ENCODE measurements at places on chromosomes 11 and 22.

- DNase-seq: no peak
Measured at GRCh38 chr11:12215181-12215593, 104.8 kb downstream of the MICAL2 start.

DNA sequence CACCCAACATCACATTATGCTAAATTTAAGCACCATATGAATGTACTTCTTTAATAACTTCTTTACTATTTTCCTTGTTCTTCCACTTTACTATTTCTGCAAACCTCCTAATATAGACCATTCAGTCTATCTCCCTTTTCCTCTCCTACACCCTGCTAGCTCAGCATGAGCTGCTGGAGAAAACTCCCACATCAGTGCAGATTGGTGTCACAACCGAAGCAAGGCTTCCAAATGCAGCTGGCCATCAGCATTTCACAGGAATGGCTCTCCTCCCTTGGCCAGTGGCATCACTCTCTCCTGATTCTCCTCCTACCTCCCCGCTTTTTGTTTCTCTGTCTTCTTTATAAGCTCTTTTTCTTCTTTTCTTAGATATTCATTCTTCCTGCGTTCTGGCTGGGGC is 118.7 kb upstream of the ZC3H12C start:
- no peak for DNase-seq

DNA sequence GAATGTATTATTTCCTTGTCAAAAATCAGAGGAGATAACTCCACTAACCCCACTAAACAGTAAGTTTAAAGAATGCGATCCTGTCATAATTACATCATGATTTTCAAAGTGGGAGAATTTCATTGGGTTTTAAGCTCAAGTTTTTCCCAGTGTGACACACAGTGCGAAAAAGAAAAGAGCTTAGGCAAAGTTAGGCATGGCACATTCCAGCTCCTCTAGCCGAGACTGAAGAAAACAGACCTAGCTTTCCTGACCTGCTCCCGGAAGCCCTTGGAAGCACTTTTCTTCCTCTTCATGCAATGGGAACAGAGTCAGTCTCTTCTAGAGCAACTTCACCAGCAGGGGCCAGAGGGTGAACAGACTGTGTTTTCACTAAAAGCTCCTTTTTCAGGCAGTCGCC is 76.6 kb upstream of the AKIP1 start:
- no peak for DNase-seq

DNA sequence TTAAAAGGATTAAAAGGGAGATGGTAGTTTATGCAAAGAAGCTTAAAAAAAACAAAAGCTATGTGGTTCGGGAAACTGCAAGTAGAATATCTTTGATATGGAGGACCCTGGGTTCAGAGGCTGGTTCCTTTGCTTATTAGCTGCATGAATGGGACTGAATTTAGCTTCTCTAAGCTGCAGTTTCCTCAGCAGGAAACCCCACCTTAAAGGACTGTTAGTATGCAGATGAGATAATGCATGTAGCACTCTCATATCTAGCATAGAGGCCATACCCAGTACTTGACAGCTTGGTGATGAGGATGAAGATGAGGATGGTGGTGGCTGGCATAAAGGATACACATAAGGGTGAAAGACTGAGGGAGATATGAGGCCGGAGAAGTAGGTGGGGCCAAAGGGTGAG is 134.6 kb downstream of the RRAS2 start:
- no peak for DNase-seq

DNA sequence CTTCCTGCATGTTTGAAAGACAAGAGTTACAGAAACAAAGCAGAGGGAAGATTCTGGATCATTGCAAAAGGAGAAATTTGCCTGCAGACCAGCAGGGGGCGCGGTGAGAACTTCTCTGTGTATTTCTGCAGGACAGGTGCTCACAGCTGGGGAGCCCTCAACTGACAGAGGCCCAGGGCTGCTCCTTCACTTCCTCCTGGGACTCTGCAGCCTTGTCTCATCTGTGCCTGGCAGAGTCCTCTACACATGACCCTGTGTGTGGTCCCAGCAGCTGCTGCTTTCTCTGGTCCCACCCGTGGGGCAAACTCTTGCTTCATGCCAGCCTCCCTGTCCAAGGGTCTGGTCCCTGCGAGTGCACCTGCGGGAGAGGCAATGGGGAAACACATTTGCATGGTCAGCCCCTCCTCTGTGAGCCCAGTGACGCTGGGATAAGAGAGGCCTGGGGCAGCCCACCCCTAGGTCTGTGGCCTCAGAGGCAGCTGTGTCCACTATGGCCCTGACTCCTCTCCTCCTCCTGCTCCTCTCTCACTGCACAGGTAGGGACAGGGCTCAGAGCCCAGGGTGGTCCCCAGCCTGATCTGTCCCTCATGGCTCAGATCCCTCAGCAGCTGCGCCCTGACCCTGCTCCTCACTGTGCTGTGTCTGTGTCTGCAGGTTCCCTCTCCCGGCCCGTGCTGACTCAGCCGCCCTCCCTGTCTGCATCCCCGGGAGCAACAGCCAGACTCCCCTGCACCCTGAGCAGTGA is 43.2 kb upstream of the VPREB1 start:
- no peak for DNase-seq

DNA sequence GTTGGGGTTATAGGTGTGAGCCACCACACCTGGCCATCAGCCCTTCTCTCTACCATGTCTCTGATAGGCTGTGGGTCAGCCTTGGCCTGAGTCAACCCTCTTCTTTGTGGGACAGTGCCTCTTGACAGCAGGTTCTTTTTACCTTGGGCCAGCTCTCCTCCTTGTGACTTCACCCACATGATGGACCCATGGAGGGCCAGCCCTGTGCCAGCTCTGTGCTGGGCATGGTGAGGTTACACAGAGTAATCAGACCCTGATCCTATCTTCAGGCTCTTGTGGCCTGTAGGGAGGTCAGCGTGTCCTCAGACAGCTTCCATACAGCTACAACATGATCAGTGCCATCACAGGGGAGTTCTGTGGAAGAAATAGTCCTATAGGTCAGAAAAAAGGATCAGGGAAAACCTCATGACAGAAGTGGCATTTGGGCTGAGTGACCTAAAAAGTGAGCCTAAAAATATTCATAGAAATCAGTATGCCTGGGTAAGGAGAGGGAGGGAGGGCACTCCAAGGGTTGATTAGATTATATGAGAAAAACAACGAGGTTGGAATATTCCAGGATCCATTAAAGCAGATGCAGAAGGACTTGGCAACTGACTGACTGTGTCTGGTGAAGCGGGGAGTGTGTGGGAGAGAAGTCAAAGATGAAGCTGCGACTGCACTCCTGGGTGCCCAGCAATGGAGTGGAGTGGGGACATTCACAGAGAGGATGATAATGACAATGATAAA is 17.1 kb downstream of the OTOG start:
- DNase-seq: no peak

DNA sequence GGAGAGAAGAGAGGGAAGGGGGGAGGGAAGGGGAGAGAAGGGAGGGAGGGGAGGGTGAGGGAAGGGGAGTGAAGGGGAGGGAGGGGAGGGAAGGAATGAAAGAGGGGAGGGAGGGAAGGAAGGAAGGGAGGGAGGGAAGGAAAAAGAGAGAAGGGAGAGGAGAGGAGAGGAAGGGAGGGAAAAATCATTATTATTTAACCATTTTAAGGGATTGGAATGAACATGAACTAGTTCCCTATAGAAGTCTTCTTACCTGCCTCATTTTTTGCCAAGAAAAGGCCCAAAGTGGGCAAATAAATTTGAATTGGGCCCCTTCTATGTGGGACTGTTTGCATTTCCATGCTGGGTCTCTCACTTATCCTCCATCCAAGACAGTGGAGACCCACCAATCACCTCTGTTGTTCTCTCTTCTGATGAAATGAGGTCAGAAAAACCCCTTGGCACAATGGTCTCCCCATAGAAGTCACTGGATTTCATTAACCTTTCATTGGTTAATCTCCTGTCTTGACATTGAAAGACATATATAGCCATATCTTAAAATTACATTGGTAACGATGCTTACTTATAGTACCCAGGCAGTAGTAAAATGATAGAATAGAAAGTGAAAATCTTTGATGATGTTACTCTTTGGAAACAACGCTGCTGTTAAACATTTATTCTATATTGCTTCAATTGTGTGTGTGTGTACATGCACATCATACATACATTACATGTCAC is 80.1 kb upstream of the ASPHD2 start:
- no peak for DNase-seq

- no peak for DNase-seq
Measured at GRCh38 chr11:86446163-86446923, 71.7 kb downstream of the CCDC81 start.

- no peak for DNase-seq
Measured at GRCh38 chr11:45501392-45502225, 163.8 kb downstream of the CHST1 start.

DNA sequence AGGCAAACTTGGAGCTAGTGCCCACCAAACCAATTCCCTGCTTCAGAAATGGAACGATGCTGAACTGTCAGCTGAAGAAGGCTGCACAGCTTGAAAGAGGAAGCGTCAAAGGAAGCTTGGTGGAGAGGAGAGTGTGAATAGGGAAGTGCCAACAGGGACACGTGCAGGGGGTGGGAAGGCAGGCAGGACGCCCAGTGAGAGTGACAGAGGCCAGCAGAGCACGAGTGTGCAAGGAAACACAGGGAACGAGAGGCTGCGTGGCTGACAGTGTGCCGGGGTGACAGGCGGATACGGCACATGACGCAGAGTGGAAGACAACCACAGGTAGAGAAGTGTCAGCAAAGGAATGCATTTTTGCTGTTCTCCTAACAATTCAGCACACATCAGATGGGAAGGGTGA is 196.4 kb downstream of the LARGE1 start:
- no peak for DNase-seq

GRCh38 chr11:134469627-134470026 is 57.6 kb upstream of the B3GAT1 start:
- DNase-seq: no peak

GRCh38 chr11:112085822-112086421 is 634 bp downstream of the TIMM8B start:
- no peak for DNase-seq

DNA sequence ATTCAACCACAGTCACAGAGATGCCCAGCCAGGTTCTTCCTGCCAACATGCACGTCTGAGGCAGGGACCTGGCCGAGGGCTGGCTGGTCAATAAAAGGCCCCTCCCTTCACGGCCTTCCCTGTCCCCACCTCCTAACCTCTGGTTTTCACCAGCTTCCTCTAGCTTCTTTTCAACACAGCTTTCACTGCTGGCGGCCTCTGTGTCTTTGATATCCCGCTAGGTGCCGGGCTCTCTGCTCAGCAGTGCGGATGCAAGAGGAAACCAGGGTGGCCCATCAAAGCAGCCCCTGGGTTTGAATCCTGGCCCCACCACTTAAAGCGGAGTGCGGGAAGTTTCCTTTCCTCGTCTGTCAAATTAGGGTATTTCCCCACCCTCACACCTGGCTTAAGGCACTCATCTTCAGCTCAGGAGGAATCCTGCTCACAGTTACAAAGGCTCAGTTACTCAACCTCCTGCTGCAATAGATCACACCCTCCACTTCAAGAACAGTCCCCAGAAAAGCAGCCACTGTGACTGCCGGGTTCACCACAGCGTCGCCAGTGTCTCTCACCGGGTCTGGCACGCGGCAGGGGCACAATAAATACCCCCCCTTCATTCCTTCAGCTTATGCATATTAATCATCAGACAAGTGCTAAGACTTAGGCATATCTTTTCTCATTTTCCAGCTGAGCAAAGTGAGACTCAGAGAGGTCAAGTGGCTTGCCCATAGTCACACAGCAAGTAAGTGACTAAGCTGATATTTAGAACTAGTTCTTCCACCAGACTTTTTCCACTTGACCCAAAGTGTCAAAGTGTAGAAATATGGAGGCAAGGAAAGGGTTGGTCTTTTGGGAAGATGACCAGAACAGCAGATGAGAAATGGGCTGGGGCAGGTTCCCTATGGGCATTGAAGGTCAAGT is 45.7 kb downstream of the TXN2 start:
- DNase-seq: peak; percentile 61

DNA sequence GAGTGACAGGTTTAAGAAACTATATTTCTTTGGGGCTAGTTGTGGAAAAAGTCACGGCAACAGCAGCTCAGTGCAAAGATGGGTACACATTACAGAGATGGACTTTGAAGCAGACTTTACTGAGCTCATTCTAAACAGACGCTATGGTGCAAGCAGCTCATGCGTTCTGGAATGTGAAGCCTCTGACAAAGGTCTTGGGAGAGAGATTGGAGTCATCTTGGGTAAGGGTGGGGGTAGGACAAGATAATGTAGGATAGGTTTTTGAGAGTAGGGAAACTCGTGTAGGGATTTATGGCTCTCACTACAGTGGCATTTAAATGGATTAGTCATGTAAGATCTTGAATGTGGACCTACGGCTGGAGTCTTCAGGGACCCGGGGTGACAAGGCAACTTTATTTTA is 36.2 kb upstream of the CLMP start:
- no peak for DNase-seq

- no peak for DNase-seq
Measured at GRCh38 chr22:34111210-34111824, 191.0 kb upstream of the LARGE1 start.

DNA sequence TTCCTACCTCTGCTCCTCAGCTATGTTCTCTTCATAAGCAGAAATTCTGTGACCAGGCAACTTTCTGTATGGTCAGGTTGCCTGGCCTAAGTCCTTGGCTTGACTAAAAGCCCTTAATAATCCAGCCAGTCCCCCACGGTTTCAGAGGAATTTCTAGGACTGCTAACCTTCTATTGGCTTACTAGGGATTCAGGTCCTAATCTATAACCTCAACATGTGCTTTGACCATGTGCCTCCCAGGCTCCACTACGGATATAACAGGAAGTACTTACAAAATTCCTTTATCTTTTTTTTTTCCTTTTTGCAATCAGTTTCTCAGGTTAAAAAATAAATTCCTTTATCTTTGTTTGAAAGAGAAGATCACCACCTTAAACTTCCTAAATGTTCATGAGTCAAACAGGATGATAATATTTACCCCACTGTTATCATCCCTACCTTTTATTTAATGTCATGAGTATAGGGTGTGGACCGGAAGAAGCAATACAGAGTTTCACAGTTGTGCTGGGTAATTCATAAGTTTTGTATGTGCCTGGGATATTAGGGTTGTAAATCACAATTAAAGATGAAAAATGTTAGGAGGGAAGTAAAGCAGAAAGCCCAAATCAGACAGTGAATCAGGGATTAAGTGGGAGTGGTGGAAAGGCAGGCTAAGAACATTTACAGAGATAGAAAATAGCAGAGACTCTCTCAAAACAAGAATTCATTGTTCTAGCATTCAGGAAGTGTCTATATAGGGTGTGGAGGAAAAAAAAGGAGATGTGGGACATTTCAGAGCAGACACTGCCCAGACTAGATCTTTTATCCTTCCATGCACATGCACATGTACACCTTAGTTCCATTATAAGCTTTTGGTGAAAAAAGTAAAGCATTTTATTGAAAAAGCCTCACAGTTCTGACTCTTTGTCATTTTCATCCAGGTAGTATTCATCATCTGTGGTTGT is 10.7 kb upstream of the POGLUT3 start:
- DNase-seq: no peak
